ENCODE measurements at places on chromosomes 13 and 19.
A peak's percentile ranks its signal among the peaks of the same experiment; 100 is the strongest.

GRCh38 chr19:40683437-40683836, 7.0 kb downstream of the NUMBL start:
- no peak for DNase-seq

DNA sequence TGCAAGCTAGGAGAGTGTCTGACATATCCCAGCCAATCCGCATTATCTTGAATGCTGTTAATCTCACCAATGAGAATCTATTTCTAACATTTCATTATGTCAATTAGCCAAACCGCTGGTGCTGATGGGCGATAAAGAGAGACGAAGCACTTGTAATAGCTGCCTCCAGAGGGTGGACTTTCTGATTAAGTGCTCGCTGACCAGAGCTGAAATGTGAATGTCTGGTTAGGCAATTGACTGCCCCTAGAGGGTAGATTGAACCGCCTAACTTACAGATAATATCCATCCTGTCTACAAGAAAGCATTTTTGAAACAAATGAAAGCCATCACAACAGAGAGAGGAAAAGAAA, 552 bp upstream of the GRWD1 start:
- no peak for DNase-seq

DNA sequence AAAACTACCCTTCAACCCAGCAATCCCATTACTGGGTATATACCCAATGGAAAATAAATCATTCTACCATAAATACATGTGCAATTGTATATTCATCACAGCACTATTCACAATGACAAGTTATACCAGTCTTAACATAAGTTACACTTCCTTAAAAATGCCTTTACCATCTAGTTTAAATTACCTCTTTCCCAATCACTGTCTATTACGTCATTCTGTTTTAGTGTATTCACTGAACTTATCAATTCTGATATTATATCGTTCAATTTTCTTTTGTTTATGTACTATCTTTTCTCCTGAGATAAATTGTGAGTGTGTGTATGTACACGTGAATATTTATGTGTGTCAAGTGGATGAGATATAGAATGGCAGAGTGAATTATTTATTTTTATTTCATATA, 1416.8 kb downstream of the OLFM4 start:
- DNase-seq: no peak

DNA sequence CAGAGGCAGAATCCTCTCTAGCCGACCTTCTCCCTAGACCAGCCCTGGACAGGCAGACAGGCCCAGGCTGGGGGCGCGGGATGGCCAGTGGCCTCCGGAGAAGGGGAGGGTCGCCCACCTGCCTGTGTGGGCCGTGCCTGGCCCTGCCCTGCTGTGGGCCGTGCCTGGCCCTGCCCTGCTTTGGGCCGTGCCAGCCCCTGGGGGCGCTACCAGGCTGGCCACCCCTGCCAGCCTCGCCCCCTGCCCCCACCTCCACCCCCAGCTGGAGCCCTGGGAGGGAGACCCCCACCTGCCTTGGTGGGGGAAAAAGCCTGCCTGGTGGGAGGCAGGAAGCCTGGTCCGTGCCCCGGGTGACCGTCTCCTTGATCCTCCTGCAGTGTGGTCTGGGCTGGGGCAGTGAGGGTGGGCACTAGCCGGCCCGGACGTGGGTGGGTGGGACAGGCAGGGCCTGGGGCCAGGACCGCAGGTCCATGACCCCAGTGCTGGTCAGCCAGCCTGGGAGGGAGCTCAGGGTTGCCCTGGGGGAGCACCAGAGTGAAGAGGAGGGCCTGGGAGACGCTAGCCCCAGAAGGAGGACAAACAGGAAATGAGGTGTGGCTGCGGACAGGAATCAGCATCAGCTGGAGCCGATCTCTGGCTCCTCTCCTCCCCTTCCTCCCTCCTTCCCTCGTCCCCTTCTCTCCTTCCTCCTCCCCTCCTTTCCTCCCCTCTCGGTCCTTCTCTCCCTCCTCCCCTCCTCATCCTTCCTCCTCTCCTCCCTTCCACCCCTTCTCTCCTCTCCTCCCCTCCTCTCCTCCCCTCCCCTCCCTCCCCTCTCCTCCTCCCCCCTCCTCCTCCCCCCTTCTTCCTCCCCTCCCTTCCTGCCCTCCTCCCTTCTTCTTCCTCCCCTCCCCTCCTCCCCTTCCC, 5.1 kb upstream of the MKNK2 start:
- DNase-seq: no peak

DNA sequence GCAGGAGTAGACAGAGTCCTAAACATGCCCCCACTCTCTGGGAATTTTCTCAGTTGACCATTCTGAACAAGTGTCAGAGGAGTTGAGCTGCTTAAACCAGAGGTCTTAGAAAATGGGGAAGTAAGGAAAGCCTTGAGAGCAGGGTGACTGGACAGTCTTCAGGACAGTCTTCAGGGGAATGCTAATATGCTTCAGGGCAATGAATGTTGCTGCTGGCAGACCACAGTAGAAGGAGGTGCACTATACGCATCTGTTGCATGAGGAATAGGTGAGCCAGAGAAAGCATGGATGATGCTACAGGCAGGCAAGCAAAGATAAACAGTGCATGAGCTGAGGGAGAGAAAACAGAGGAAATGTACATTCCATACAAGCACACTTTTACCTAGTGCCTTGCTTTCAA, 196.6 kb upstream of the GPR12 start:
- no peak for DNase-seq

DNA sequence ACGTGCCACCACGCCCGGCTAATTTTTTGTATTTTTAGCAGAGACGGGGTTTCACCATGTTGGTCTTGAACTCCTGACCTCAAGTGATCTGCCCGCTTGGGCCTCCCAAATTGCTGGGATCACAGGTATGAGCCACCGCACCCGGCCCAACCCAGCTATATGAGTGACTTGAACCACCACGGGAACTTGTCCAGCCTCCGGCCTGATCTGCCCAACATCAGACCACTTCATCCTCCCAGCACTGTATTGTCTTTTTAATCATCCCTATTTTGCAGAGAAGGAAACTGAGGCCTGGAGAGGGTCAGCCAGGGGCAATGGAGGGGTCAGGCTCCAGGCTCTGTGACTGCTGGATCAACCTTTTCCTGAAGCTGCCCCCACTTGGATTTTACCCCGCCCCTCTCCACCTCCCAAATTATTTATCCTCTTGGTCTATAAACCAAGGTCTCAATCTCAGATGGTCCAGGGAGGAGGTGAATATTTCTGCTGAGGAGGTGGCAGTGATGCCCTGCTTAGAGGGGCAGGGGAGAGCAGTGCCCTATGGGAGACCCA, 893 bp upstream of the PLIN3 start:
- DNase-seq: no peak

- DNase-seq: no peak
Measured at GRCh38 chr19:46288896-46289588, 7.8 kb upstream of the HIF3A start.

DNA sequence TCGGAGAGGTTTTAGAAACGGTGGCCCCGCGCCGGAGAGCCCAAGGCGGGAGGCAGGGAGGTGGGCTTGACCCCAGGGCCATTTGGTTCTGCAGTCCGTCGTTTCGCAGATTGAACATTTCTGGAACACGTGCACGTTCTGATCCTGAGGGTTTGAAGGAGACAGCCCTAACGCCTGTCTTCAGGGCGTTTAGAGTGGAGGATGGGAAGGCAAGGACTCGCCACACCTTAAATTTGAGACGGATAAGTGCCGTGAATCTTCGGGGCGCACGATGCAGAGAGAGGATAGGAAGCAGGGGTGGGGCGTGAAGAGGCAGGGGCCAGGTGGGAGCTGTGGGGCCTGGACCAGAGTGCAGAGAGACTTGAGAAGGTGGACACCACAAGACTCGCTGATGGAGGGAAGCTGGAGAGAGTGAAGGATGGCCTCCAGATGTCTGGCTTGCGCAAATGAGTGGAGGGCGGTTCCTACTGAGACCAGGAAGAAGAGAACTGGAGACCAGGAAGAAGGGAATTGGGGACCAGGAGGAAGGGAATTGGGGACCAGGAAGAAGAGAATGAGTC, 804 bp upstream of the MIER2 start:
- DNase-seq: no peak

- DNase-seq: no peak
Measured at GRCh38 chr19:18014197-18014596, 6.2 kb downstream of the ARRDC2 start.

GRCh38 chr19:6216996-6217751, 62.6 kb downstream of the MLLT1 start:
- no peak for DNase-seq

DNA sequence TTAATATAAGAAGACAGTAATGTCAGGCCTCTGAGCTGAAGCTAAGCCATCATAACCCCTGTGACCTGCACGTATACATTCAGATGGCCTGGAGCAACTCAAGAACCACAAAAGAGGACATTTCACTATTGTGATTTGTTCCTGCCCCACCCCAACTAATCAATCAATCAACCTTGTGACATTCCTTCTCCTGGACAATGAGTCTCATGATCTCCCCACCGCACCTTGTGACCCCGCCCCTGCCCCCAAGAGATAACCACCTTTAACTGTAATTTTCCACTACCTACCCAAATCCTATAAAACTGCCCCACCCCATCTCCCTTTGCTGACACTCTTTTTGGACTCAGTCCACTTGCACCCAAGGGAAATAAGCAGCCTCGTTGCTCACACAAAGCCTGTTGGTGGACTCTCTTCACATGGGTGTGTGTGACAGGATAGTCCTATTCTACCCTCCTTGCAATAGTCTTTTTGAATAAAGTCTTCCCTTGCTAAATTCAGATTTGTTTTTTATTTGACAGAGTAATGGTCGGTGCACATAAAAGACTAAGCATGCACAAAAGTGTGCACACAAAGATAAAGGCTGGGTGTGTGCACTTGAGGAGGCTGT, 14.0 kb downstream of the CD70 start:
- DNase-seq: no peak

- no peak for DNase-seq
Measured at GRCh38 chr19:35348911-35349611, 1.4 kb downstream of the FFAR1 start.

- DNase-seq: no peak
Measured at GRCh38 chr19:38956264-38956663, 19.3 kb downstream of the FBXO17 start.

GRCh38 chr19:28636706-28637105, 576.2 kb downstream of the UQCRFS1 start:
- no peak for DNase-seq

DNA sequence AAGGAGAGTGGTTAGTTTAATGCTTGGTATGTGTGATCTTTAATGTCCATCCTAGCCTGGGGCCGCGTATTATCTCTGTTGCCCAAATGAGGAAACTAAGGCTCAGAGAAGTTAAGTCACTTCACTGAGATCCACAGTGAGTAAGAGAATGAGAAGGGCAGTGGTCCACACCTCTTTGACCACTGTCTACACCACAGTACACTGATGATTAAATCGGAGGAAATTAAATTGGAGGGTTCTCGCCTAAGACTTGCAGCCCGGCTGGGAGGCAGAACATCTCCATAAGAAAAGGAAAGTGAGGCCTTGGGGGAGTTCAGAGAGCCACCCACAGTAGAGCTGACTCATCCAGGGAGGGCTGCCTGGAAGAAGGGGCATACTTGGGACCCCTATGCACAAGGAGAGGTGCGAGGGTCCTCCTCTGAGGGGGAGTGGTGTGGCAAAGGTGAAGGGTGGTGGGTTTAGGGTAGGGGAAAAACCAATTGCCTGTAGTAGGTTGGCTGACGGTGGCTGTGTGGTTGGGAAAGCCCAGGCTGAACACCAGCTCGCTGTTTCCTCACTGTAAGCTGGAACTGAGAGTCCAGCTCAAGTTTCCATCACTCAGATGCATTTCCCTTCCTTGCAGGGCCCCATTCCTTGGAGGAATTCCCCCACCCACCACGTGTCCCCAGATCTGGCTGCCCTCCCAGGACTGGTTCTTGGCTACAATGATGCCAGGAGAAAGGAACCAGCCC, 15.0 kb upstream of the DHRS12 start:
- DNase-seq: peak; percentile 54

GRCh38 chr19:19538061-19538784, at the start of gene CILP2:
TSS of gene CILP2 (plus strand) at chr19:19538265. CDS start at chr19:19538350, 85 bp downstream.
- no peak for DNase-seq

GRCh38 chr13:84867246-84867645, 932.0 kb downstream of the SLITRK6 start:
- no peak for DNase-seq

- DNase-seq: peak; percentile 28
Measured at GRCh38 chr13:48749699-48750473, 96.2 kb downstream of the CYSLTR2 start.
